ENCODE measurements at places on chromosomes 2 and 18. TPM values are rescaled to one million over a fixed set of nuclear protein-coding genes. Genes with fewer than 3 reads are reported as not detected.

DNA sequence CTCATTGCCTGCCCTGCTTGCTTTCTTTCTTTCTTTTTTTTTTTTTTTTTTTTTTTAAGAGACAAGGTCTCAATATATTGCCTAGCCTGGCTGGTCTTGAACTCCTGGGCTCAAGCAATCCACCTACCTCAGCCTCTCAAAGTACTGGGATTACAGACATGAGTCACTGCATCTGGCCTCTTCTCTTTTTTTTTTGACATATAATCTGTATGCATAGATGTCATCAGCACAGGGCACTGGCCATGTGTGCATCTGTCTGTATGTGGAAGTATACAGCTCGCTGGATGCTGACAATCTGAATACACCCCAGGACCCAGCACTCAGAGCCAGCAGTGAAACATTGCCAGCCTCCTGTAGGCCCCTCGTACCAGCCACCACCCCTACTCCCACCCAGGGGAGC, 49.5 kb downstream of the TFCP2L1 start:
- H3K4me3 ChIP-seq, result no peak overlapping the region
- H3K4me1 ChIP-seq, result no peaks in the 10 kb centered on the region
- no peak overlapping the region for H3K27ac ChIP-seq

Gene DHRS9
- total RNA-seq, result 4.8 TPM

- no peak overlapping the region for H3K27ac ChIP-seq
- no peaks in the 10 kb centered on the region for H3K27me3 ChIP-seq
- H3K4me1 ChIP-seq, result no peaks in the 10 kb centered on the region
Observed at GRCh38 chr2:205858881-205859441, 176.7 kb downstream of the NRP2 start.

- H3K27me3 ChIP-seq, result no peaks in the 10 kb centered on the region
- H3K4me3 ChIP-seq, result no peak overlapping the region
- H3K36me3 ChIP-seq, result peaks cover 96% of the 10 kb centered on the region
- peaks cover 15% of the 10 kb centered on the region for H3K4me1 ChIP-seq
- H3K27ac ChIP-seq, result no peak overlapping the region
Observed at GRCh38 chr2:241092677-241093076, 9.4 kb downstream of the MTERF4 start.

Gene MC2R
- total RNA-seq, result not detected

- H3K36me3 ChIP-seq, result no peaks in the 10 kb centered on the region
- peak within 1 kb of the TSS; percentile 66 for H3K27ac ChIP-seq
- H3K4me1 ChIP-seq, result peaks cover 52% of the 10 kb centered on the region
- DNase-seq, result no peak
- H3K27me3 ChIP-seq, result peaks cover 12% of the 10 kb centered on the region
- H3K4me3 ChIP-seq, result peak within 1 kb of the TSS; percentile 46
Observed at GRCh38 chr2:216695401-216695821, at the start of gene IGFBP5. Gene IGFBP5 (minus strand): TSS chr2:216695549. CDS start chr2:216694775, 774 bp downstream.

DNA sequence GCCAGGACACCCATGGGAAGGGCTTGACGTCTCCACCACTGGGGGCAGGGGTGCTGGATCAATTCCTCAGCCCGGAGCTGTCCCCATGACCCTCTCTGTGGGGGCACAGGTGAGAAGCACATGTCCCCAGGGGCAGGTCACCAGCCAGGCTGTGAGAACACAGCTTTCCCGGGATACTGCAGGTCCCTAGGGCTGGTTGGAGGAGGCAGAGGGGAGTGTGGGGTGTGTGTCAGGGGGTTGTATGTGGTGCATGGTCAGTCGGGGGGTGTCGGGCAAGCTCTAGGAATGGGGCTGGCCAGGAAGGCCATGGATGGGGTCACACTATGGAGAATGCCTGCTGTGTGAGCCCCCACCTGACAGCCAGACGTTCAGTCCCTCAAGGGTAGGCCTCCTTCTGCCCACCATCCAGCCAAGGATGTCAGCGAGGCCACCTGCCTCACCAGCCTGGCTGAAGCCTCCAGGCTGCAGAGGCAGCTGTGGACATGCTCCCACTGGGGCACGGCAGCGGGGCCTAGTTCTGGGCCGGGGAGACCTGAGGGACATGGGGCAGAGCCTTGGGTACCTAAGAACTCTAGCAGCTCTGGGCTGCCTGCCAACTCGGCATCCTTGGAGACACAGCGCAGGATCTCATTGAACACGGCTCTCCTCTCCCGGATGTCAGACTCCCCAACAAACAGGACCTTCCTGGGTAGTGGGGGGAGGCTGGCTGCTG, 10.3 kb downstream of the HS1BP3 start:
- no peak overlapping the region for H3K4me3 ChIP-seq
- no peaks in the 10 kb centered on the region for H3K27me3 ChIP-seq
- H3K4me1 ChIP-seq, result peaks cover 10% of the 10 kb centered on the region
- H3K27ac ChIP-seq, result no peak overlapping the region
- DNase-seq, result no peak

DNA sequence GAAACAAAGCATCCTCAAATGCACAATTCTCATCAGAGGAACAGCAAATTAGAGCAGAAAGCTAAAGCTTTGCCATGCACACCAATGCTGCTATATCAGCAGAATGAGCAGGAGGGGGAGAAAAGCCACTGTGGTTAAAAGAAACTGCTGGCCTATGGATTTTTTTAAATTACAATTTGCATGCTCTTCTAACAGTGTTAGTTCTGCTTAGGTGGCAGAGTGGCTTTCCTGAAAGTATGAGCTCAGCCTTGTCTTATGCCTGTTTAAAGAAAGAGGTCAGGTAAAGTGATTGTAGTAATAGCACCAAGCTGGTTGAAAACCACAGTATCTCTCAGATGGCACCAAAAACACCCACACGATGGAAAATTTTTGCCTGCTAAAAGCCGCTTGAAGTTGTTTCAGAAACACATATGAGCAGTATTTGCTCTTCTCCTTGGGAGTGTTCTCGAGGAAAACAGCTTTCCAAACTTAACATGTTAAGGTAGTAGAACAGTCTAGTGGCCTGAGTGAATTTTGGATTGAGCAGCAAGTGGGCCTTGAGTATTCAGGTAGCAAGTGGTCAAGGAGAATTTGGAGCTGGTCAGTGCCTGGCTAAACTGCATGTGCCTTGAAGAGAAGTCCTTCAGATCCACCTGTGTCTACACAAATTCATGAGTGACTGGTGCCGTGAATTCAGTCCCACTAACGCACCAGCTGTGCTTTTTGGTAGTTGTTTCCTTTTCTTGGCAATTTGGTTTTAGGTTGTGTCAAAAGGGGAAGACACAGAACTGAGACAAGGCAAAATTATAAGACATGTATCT, 19.6 kb upstream of the NDUFV2 start:
- H3K27ac ChIP-seq, result peak overlapping the region; percentile 41
- no peaks in the 10 kb centered on the region for H3K27me3 ChIP-seq
- no peaks in the 10 kb centered on the region for H3K36me3 ChIP-seq
- H3K4me1 ChIP-seq, result peaks cover 16% of the 10 kb centered on the region

DNA sequence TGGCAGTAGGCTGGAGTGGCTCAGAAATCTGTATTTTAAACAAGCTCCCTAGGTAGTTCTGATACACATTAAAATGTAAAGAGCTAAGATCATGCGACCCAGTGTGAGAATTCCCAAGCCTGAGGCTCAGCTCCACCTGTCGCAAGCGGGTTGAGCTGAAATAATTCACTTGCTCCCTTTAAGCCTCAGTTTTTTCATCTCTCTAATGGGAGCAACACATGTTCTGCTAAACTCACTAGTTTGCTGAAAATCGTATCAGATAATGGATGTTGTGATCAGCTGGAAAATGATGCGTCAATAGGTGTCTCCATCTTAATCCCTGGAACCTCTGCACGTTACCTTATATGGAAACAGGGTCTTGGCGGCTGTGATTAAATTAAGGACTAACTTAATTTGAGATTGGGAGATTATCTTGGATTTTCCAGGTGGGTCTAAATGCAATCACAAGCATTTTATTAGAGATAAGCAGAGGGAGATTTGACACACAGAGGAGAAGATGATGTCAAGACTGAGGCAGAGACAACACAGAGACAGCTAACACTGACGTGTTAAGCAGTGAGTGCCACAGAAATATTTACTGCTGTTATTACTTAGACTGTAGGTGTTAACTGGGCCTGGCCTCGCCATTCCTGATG, 53.0 kb downstream of the POMC start:
- no peaks in the 10 kb centered on the region for H3K27me3 ChIP-seq
- no peak overlapping the region for H3K27ac ChIP-seq
- no peaks in the 10 kb centered on the region for H3K4me1 ChIP-seq

DNA sequence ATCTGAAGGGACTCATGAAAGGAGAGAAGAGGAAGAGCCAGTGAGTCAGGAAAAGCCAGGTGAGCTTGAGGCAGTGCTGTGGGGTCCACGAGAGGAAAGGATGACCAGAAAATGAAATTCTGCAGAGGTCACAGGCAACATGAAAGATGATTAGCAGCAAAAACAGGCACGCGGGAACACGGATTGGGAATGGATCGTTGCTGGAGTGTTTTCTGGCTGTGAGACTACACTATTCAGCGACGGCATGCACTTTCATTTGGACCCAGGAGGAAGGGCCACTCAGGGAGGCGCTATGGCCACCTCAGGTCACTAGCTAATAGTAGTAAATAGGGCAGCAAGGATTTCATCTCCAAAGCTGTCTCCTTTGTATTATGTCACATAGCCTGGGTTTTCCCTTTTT, 44.8 kb downstream of the ZNF532 start:
- no peaks in the 10 kb centered on the region for H3K36me3 ChIP-seq
- no peak overlapping the region for H3K27ac ChIP-seq
- H3K27me3 ChIP-seq, result no peaks in the 10 kb centered on the region
- no peak overlapping the region for H3K4me3 ChIP-seq
- DNase-seq, result no peak

- H3K27ac ChIP-seq, result no peak overlapping the region
- H3K27me3 ChIP-seq, result no peaks in the 10 kb centered on the region
- DNase-seq, result no peak
- peaks cover 9% of the 10 kb centered on the region for H3K4me1 ChIP-seq
Observed at GRCh38 chr2:159195697-159196096, 90.8 kb downstream of the WDSUB1 start.

- H3K4me3 ChIP-seq, result no peak overlapping the region
- H3K36me3 ChIP-seq, result peaks cover 73% of the 10 kb centered on the region
- no peak overlapping the region for H3K27ac ChIP-seq
Observed at GRCh38 chr2:36541891-36542595, 55.9 kb downstream of the FEZ2 start.

Gene IL18RAP
- 8.0 TPM for total RNA-seq

DNA sequence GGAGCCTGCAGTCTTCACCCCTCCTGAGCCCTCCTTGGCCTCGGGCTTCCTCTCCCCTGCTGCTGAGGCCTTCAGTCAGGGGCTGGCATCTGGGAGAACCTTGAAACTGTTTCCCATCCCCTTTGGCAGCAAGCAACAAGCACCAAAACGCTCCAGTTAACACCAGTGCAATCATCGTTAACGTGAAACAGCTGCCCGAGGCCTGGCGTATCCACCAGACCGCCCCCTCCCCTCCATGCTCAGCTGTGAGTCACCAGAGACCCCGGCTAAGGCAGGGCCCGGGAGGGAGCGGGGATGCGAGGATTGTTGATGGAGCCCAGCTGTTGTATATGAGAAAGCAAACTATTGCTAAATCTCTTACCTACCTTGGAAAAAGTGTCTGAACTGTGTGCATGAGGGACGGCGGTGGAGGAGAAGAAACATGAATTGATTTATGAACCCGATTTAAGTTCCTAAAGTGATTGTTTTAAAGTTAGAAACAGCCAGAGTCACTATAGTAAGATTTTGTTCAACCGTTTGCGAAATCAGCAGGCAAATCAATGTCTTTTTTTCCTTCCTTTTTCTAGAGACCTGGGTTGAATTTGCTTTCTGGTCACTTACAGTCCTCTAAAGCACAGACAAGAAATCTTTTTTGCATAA, 5.2 kb downstream of the ZFP36L2 start:
- peak overlapping the region; percentile 100 for H3K27ac ChIP-seq
- peak; percentile 60 for DNase-seq
- peaks cover under 1% of the 10 kb centered on the region for H3K27me3 ChIP-seq

GRCh38 chr2:17867133-17867532, 11.3 kb upstream of the KCNS3 start:
- DNase-seq, result no peak
- H3K27me3 ChIP-seq, result no peaks in the 10 kb centered on the region
- no peak overlapping the region for H3K27ac ChIP-seq

DNA sequence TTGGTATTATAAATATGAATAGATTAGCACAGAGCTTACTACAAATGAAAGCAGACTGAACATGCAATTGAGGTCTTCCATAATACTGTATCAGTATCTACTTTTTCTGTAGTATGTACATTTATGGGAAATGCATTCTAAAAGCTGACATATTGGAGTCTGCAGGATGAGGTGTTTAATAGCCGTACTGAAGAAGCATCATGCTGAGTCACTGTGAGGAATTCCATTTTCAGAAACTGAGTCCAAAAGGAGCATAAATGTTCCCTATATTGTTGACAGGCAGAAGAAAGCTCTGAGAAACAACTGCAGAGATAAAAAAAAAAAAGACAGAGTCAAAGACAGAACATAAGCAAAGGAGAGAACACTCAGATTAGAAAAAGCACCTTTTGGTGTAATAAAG, 366.7 kb upstream of the SPHKAP start:
- no peak for DNase-seq
- no peak overlapping the region for H3K27ac ChIP-seq
- no peaks in the 10 kb centered on the region for H3K4me1 ChIP-seq

Gene ITGB6
- total RNA-seq, result 64.1 TPM

GRCh38 chr18:21331065-21331464, 89.0 kb downstream of the GREB1L start:
- no peak overlapping the region for H3K27ac ChIP-seq
- no peaks in the 10 kb centered on the region for H3K4me1 ChIP-seq
- H3K4me3 ChIP-seq, result no peak overlapping the region
- no peaks in the 10 kb centered on the region for H3K36me3 ChIP-seq
- no peaks in the 10 kb centered on the region for H3K27me3 ChIP-seq

Gene AFF3
- total RNA-seq, result 45.1 TPM

Gene MLPH
- 464 TPM for total RNA-seq

Gene ALK
- total RNA-seq, result 0.30 TPM

DNA sequence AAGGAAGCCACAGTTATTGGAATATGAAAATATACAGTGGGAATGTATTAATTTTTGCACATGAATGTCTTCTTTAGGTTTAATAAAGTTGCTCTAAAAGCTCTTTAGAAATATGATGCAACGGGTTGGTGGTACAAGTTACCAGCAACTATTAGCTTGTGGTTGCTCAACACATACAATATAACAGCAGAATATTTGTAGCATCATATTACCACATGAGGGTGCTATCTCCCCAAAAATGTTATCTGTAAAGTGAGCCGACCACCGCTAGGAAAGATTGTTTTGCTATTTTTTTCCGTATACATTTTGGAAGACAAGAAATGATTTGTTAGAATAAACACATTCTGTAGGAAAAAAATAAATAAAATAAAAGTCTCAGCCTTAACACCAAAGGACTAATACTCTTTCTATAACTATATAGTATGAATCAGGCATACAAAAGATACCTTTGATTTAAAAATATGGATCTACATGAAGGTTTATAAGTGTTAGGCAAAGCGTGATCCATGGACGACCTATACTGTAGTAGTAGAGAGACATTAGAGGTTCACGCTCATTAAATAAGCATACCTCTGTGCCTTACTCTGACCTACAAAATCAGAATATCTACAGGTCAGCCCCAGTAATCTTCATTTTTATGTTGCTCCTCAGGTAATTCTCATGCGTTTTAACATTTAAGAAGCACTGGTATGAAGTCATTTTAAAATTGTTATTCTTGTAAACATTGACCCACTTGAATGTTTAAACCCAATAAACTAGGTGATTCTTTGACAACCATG, 1110.6 kb upstream of the ACVR2A start:
- H3K36me3 ChIP-seq, result no peaks in the 10 kb centered on the region
- DNase-seq, result no peak
- H3K27me3 ChIP-seq, result no peaks in the 10 kb centered on the region
- H3K4me1 ChIP-seq, result no peaks in the 10 kb centered on the region
- no peak overlapping the region for H3K27ac ChIP-seq
- H3K4me3 ChIP-seq, result no peak overlapping the region

GRCh38 chr2:200338692-200339091, 32.2 kb downstream of the SPATS2L start:
- DNase-seq, result no peak
- H3K4me3 ChIP-seq, result no peak overlapping the region
- no peak overlapping the region for H3K27ac ChIP-seq
- no peaks in the 10 kb centered on the region for H3K27me3 ChIP-seq
- peaks cover 23% of the 10 kb centered on the region for H3K4me1 ChIP-seq

Data from upper lobe of left lung (tissue), 6 donors.